ENCODE measurements at places on chromosomes 1 and 21.

- DNase-seq = no peak
These were observed 21.9 kb downstream of the PIK3R3 start for GRCh38 chr1:46110521-46110920.

- DNase-seq = no peak
These were observed 36.9 kb upstream of the HHAT start for GRCh38 chr1:210291786-210292230.

- no peak for DNase-seq
These were observed 599.7 kb downstream of the KIF26B start for GRCh38 chr1:245754463-245754961.

GRCh38 chr21:44931137-44931500 lies 8.7 kb upstream of the SLX9 start:
- DNase-seq = no peak

DNA sequence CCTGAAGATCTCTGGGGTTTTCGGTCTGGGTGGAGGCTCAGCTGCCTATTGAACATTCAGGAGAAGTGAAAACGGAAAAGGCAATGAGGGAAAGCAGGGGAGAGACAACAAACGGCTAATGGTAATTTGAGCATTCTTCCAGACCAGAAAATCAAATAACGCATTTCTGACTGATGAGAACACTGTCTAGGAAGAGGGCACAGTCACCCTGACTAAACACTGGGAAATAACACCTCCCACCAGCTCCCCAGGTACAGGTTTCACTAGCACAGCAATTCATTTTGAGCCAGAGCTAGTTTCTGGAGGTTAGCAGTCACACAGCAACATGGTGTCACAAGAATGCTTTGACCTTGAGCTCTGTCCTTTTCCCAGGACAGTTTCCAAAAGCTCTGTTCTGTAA lies 21.1 kb downstream of the NCF2 start:
- no peak for DNase-seq

Measured in NCI-H774 (cell line).